ENCODE measurements at places on chromosomes 2 and 18.

GRCh38 chr2:25853038-25853638, 25.1 kb downstream of the ASXL2 start:
- no peak for DNase-seq

DNA sequence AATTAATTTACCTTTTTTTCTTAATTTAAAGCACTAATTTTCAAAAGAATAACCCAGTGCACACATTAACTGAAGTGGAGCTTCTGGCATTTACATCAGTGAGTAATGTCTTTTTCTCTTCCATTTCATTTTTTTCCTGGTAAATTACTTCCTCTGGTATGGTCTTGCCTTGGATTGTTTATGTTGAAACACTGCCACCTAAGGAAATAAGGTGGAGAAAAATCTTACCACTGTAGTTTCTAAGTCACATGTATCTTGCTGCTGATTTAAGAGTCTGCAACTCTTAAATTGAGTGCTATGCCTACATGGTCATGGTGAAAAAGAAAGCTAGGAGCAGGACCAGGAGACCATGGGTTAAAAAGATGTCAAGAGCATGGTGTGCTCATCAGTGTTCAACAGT, 51.0 kb downstream of the TTC27 start:
- DNase-seq = no peak

DNA sequence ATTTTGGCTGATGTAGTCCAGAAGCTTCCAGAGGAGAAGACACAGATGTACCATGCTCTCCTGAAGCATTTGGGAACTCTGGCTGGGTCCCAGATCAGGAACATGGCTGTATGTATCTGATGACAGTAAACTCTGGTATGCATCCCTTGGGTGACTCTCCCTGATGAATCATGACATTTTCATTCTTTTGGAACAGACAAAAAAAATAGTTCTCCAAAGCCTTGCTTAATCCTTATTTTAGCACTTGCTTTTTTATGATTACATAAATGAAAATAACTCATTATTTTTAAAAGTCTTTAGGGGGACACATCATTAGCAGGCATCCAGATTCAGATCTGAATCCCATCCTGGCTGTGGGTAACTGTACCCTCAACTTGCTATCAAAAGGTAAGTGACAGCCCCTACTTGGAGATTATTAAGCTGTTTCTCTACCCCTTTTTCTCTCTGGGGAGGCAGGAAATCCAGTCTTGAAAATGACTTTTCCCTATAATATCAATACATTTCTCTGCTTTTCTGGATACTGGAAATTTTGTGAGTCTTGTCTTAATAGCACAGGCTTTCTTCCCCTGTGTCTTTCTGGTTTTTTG, 23.3 kb downstream of the AOX1 start:
- no peak for DNase-seq

GRCh38 chr2:226136739-226137138, 662.9 kb downstream of the IRS1 start:
- no peak for DNase-seq

DNA sequence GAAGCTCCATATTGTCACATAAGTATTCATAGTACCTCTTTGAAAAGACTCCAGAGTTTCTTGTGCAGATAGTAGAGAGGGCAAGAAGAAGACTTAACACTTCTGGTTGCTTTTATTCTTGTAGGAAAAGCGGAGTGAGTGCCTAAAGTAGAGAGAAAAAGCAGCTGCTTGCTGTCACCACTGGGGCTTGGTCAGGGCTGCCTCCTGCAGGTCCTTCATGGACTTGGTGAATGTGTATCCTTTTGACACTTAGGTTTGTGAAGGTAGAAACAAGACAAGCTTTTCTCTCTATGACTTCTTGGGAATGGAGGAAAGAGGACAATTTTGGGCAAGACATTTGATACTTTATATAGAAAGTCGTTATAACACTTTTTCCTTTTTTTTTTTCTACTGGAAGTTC, 312.8 kb upstream of the FANCL start:
- DNase-seq = no peak

DNA sequence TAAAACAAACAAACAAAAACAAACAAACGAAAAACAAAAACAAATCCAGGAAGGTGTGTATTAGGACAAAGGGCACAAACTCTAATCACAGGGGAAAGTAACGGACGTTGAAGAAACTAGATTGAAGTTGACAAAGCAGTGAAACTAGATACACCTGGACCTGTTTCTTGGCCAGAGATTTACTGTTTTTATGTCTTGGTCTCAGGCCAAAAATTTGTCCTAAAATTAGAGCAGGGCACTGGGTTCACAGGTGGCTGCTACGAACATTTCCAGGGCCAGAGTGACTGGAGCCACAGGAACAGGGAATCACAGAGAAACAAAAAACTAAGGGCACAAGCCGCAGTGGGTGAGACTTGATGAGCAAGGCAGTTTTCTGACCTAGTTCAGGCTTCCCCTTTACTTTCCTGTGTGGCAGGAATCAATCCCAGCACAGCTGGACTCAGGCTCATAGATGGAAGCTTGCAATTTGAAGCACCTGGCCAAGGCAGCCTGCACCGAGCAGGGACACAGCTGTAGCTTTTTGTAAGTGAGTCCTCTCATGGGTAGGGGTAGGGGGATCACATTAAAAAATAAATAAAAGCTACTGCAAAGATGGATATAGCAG, 329.4 kb downstream of the DLGAP1 start:
- no peak for DNase-seq

DNA sequence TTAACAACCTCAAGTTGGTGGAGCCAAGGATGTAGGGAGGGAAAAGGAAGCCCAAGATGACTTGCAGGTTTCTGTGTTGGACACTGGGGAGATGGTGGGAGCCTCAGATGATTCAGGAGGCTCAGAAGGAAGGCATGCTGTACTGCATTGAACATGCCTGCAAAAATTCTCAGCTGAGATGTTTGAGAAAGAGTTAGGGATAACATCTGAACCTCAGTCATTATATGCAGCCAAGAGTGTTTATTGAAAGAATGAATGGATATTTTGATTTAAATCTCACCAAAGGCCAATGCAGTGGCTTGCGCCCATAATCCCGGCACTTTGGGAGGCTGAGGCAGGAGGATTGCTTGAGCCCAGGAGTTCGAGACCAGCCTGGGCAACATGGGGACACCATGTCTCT, 243.0 kb downstream of the MYCN start:
- no peak for DNase-seq

- peak; percentile 86 for DNase-seq
Observed at GRCh38 chr2:97806738-97807618, 93.6 kb downstream of the ZAP70 start.

- no peak for DNase-seq
Observed at GRCh38 chr18:22257022-22257543, 87.7 kb downstream of the GATA6 start.

- DNase-seq = no peak
Observed at GRCh38 chr2:155815275-155815674, 517.2 kb downstream of the NR4A2 start.

GRCh38 chr2:158507679-158508078, 50.9 kb downstream of the PKP4 start:
- DNase-seq = no peak

DNA sequence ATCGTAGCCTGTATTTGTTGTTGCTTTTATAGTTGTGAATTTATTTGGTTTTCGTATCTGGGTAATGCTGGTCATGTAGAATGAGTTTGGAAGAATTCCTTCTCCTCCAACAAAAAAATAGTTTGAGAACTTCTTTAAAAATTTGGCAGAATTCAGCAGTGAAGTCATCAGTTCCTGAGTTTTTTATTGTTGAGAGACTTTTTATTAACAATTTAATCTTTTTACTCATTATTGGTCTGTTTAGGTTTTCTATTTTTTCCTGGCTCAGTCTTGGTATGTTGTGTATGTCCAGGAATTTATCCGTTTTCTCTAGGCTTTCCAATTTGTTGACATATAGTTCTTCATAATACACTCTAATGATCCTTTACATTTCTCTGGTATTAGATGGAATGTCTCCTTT, 1613.3 kb upstream of the PIK3C3 start:
- DNase-seq = no peak

Data from right forelimb (tissue), 1 donor.